HCT116 (cell line): ENCODE measurements at places on chromosomes 12 and 14. TPM values are rescaled to one million over a fixed set of nuclear protein-coding genes. Genes with fewer than 3 reads are reported as not detected.

DNA sequence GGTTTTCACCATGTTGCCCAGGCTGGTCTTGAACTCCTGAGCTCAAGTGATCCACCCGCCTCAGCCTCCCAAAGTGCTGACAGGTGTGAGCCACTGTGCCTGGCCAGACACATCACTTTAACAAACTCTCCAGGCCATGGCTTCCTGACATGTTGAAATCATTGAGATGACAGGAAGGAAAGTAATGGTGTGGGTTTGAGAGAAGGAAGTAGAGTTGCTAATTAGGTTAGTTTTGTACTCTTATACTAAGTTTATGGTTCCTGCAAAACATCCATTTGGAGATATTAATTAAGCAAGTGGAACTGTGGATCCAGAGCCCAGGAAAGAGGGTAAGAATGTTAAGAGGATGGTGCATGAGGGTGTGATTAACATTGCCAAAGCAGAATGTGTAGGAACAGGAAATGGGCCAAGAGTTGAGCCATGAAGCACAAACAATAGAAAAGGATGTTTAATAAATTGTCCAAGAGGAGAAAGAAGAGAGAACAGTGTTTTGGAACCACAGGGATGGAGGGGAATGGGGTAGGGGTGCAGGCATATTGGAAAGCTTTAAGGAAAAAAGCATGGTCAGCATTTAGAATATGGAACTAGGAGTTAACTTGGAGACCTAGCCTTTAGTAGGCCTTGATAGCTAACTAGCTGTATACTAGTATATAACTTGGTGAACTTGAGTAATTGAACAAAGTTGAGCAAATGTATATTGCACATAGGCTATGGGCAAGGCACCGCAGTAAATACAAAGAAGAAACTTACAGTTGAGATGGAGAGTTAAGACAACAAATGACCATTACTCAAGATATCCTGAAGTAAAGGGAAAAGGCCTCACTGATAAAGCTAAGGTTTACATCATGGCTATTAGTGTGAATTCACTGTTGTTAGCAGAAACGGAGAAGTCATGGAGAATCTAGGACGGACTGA, 91.3 kb upstream of the DNM1L start:
- no peak for DNase-seq

GRCh38 chr12:1616233-1617066, 12.6 kb upstream of the WNT5B start:
- no peak for DNase-seq

DNA sequence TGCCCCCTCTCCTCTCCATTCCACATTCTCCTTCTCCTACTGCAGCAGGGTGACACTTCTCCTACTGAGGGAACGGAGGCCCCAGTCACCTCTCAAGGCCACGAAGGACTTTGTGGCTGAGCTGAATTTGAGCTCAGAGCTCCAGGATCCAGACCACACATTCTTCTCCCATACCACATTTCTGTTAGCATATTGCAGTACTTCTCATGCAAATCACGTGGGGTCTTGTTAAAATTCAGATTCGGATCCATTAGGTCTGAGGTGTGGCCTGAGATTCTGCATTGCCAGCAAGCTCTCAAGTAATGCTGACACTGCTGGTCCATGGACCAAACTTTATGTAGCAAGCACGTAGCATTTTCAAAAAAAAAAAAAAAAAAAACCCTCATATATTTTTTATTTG, 9.6 kb upstream of the IFI27L2 start:
- DNase-seq: no peak

GRCh38 chr12:22044391-22044790, 1.6 kb upstream of the CMAS start:
- DNase-seq: no peak

- no peak for DNase-seq
Observed at GRCh38 chr14:89927186-89927865, 27.2 kb downstream of the EFCAB11 start.

DNA sequence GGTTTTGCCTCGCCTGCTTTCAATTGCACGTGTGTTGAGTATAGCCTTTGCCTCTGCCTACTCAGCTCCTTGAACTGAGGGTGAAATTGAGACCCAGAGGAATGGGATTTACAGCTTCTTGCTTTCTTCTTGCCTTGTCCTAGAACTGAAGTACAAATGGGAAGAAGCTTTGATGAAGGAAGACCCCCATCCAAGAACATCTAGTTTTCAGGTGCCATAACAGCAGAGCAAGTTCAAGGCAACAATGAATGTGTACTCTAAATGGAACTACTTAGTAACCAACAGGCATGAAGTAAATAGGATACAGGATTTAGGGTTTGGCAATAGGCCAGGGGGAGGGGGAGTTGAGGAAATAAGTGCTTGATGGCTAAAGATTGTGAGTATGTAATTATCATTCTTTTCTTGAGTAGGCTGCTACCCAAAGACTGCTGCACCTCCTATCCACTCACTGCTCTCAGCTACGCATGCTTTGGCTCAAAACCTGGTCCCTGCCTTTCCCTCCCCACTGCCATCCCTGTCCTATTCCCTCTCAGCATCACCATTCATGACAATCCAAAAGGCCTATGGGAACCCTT, 2.1 kb downstream of the GPX2 start:
- no peak for DNase-seq

DNA sequence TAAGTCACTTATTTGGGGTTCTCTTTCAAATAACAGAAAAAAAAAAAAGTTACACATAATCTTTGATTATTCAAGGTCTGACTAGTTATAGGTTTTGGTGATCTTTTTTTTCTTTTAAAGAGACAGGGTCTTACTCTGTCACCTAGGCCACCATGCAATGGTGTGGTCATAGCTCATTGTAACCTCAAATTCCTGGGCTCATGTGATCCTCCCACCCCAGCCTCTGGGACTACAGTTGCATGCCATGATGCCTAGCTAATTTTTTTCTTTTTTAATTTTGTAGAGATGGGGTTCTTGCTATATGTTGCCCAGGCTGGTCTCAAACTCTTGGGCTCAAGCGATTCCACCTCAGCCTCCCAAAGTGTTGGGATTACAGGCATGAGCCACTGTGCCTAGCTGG, 56.5 kb upstream of the CFL2 start:
- DNase-seq: no peak

DNA sequence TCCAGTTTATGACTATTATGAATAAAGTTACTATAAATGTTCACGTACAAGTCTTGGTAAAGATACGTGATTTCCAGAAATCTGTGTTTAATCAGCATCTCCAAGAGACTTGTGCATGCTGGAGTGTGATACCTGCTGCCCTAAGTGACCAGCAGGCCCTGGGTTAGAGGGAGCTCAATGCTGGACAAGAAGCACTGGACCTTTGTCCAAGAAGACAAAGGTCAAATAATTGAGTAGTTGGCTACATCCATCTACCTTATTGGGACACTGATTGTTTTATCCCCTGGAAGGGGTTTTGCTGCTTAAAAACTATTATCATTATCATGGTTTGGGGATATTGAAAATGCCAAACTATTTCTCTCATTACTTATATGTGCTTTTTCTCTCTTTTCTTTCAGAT, 37.0 kb upstream of the CHST11 start:
- DNase-seq: no peak

- DNase-seq: no peak
Observed at GRCh38 chr12:65432114-65432513, 153.6 kb downstream of the MSRB3 start.

- DNase-seq: no peak
Observed at GRCh38 chr12:94421868-94422740, 37.6 kb downstream of the CEP83 start.

PTGER2 gene
- total RNA-seq: 0.57 TPM

MGP gene
- total RNA-seq: 1.3 TPM

C12orf42 gene
- not detected for total RNA-seq

C12orf50 gene
- not detected for total RNA-seq

PLA2G1B gene
- total RNA-seq: 2.0 TPM

FOXN3 gene
- 20.0 TPM for total RNA-seq

PTPRO gene
- not detected for total RNA-seq
